GM23248 (cell line): ENCODE measurements at places on chromosomes 16 and 17.

DNA sequence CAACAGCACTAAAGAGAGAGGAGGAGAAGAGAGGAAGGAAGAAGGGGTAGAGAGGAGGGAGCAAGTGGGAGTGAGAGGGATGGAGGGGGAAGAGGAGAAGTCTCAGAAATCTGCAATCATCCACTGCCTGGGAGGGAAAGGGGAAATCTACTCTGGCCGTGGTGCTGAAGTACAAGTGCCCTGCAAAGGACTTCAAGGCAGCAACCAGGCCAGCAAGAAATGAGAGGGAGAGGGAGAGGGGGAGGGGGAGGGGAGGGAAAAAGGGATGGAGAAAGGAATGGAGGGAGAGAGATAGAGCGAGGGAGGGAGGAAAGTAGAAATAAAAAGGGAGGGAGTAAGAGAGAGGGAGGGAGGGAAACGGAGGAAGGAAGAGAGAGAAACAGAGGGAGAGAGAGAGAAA lies 130.8 kb upstream of the EEF2KMT start:
- DNase-seq = no peak

DNA sequence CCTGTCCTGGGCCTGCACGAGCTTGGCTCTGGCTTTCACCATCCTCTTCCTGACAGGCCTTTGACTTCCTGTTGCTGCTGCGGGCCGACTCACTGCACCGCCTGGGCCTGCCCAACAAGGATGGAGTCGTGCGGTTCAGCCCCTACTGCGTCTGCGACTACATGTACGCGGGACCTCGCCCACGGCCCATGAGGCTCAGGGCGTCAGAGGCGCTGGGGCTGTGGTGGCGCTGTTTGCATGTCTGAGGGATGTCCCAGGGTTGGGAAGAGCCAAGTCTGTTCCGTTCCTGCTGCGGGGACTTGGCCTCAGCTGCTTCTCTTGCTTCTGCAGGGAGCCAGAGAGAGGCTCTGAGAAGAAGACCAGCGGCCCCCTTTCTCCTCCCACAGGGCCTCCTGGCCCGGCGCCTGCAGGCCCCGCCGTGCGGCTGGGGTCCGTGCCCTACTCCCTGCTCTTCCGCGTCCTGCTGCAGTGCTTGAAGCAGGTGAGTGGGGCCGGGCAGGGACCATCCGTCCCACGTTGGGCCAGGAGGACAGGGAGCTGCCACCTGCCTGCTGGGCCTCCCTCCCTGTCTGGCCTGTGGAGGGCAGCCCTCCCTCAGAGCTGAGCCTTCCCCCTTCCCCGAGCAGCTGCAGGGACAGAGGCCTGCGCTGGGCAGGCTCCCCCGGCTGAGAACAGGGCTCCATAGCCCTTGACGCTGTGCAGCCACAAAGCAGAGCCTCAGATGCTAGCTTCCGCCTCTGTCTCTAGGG lies 23.8 kb downstream of the TSC2 start:
- no peak for DNase-seq

DNA sequence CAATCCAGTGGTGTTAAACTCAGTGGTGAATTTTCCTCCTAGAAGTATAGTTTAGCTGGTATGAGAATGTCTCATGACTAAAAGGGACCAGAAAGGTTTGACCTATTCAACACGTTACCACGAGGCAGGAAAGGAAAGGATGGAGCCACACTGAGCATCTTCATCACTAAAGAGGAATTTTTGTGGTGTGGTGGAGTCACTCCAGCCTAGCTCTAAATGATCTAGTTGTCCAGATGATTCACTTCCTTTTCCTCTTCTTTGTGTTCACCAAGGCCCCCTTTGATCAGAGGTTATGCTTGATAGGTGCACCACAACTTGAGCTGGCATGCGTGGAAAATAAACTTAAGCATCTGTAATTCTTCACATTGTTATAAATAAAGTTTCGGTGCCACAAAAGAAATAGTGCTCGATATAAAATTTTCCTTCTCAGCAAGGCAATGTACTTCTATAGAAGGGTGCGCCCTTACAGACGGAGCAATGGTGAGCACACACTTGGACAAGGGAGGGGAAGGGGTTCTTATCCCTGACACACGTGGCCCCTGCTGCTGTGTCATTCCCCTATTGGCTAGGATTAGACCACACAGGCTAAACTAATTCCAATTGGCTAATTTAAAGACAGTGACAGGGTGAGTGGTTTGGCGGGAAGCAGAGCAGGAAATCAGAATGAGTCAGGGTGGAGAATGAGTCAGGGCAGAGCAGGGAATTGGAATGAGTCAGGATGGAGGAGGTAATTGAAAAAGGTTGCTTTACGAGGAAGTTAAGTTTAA lies 254.6 kb downstream of the HS3ST3A1 start:
- DNase-seq = peak; percentile 98

- DNase-seq = peak; percentile 94
Observed at GRCh38 chr16:27748868-27749546, 199.1 kb downstream of the KATNIP start.

GRCh38 chr16:2799859-2800226 lies 1.6 kb downstream of the PRSS41 start:
- peak; percentile 30 for DNase-seq
